Stimulated activated CD8-positive, alpha-beta memory T cell treated with anti-CD3 and anti-CD28 coated beads, Interleukin-4, amount 100 ng/mL, for 4 hours (primary cell): ENCODE measurements at places on chromosomes 2 and 18.

DNA sequence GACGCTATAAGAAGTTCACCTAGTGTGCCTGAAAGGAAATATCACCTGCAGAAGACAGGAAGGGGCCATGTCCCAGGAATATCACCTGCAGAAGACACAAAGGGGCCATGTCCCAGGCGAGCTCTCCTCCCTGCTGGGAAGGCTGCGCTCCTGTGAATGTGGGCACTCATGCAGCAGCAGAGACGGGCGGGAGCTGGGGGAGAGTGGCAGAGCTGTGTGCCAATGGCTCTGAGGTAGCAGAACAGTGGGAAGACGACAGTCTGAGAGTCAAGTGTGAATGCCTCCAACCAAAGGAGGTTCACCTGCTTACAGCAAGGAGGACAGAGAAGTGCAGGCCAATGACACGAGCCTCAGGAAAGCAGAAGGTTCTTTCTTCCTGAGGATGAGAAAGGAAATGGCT is 117.9 kb upstream of the SALL3 start:
- no peak for DNase-seq

- DNase-seq, result no peak
These were observed 88.9 kb downstream of the MBP start for GRCh38 chr18:77043541-77044280.

DNA sequence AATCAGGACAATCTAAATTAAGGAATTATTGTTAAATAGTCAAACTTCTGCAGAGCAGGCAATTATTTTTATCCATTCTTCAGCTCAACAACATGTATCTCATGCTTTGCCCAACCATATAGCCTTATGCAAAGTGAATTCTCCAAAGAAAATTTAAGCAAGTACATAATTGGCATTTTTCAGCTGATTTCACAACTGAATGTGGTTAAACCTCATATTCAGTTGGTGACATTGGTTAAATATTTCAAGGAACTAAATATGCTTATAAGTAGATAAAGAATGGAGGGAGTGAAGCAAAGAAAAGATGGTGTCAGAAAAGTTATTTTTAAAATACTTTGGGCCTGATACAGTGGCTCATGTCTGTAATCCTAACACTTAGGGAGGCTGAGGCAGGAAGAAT is 816.2 kb downstream of the NRXN1 start:
- no peak for DNase-seq

DNA sequence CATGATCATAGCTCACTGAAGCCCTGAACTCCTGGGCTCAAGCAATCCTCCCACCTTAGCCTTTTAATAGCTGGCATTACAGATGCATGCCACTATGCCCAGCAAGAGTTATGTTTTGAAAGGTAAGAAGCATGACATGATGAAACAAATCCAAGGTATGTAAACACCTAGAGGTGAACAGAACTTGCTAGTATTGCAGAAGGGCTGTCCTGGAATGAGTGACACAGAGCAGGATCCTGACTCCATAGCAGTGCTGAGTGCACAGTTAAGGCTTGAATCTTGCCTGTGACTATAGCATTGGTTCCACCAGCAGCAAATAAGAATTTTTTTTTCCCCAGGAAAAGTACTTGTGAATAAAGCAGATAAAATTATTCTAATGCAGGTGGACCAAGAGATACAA is 309.5 kb downstream of the PIK3C3 start:
- DNase-seq, result no peak

DNA sequence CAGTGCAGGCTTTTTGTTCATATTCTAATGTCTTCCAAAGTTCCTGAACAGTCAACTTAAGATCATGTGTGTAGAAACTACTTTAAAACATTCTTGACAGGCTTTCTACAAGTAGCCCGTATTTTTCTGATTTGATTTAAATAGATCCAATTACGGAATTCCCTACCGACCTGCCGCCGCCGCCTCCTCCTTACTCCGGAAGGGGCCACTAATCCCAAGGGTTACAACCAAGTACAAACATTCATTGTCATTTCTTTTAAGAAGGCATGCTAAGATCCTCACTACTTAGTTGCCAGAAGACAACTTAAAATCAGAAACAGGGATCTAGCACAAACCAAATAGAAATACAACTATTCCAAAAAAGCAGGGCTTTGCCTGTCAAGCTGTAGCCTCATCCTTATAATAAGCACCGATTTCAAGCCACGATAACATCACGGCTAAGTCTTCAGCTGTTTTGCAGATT is 784 bp downstream of the WDR33 start:
- no peak for DNase-seq

- no peak for DNase-seq
These were observed 1563.1 kb downstream of the LRP1B start for GRCh38 chr2:140567734-140568133.

GRCh38 chr18:45654677-45655076 is 39.4 kb downstream of the SLC14A2 start:
- no peak for DNase-seq

GRCh38 chr2:25000036-25000435 is 28.3 kb upstream of the DNAJC27 start:
- DNase-seq, result no peak

- DNase-seq, result no peak
These were observed 334.5 kb downstream of the PIK3C3 start for GRCh38 chr18:42289526-42289925.

- no peak for DNase-seq
These were observed 29.6 kb downstream of the M1AP start for GRCh38 chr2:74618410-74619083.

- DNase-seq, result no peak
These were observed 2.1 kb downstream of the RNF149 start for GRCh38 chr2:101306410-101306809.

GRCh38 chr2:236309669-236310029 is 45.4 kb upstream of the ASB18 start:
- DNase-seq, result no peak

DNA sequence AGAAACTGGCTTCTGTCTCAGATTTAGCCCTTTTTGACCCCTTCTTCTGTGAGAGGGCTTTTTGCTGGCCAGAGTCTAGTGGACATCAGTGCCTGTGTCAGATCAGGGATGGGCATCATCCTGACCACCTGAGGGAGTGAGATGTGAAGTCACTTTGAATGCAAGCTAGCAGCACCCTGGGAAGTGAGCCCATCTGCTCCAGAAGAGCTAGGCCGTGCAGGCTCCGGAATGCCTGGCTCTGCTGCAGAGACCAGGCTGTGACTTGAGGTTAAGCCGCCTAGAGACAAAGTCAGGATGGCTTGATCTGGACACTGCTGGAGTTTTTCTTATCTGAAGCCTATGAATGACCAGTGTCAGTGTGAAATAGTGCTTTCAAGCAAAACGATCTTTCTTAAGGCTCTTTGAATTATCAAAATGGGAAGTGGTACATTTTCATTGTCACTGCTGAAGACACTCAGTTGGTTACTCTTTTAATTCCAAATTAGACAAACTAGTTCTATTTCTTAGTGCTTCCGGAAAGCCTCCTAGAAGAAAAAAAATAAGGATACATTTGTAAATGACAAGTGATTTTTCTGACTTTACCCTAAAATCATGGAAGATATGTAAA is 20.8 kb downstream of the DGUOK start:
- no peak for DNase-seq

GRCh38 chr2:63628403-63628942 is 39.7 kb downstream of the MDH1 start:
- no peak for DNase-seq

- no peak for DNase-seq
These were observed 1.1 kb upstream of the CDH2 start for GRCh38 chr18:28177828-28178635.

GRCh38 chr2:54635554-54636152 is 87.8 kb upstream of the EML6 start:
- no peak for DNase-seq

DNA sequence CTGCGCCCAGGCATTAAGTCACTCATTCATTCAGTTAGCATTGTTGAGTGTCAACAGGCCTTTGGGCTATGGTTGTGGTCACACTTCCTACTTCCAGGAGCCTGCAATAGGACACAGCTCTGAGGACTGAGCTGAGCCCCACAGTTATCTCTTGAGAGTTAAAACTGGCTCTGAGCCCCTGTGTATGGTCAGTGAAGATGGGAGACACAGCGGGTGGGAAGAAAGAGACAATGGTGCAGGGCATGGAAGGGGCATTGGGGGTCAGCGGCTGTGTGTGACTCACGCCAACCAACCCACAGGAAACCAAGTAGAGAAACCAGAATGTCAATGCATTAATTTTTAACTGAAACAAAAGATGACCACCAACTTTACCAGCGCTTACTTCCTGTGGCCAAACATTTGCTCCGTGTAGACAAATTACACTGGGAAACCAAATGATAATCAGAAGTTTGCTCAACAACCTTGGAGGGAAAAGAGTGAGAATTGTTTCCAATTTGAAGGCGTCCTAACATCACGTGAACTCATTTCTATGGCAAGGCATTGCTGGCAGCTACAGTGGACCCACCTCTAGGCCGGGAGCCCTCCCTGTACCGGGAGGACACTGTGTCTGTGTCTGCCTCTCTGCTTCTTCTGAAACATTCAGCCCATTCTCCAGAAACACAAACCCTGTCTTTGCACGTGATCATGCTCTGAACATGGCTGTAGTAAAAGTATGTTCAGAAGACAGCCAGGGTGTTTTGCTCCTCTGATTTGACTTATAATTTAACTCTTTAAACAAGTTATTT is 212.0 kb upstream of the ID2 start:
- DNase-seq, result no peak

DNA sequence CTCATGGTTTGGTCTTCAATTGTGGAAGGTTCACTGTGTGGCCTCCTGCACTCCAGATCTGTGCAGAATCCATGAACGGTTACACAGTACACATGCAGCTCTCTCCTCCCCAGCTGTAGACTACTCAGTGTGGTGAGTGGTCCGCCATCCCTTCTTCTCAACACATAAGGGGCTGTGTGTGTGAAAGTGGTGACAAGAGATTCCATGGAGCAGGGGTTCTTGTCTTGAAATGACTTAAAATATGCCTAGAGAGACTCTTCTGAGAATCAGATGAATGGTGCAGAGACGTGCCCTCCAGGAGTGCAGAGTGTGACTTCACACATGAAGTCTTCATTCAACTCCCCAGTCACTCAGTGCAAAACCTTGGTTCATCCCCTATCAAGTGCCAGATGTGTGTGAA is 151.0 kb upstream of the COPS8 start:
- no peak for DNase-seq

- DNase-seq, result no peak
These were observed 112.0 kb upstream of the PKDCC start for GRCh38 chr2:41935825-41936224.

DNA sequence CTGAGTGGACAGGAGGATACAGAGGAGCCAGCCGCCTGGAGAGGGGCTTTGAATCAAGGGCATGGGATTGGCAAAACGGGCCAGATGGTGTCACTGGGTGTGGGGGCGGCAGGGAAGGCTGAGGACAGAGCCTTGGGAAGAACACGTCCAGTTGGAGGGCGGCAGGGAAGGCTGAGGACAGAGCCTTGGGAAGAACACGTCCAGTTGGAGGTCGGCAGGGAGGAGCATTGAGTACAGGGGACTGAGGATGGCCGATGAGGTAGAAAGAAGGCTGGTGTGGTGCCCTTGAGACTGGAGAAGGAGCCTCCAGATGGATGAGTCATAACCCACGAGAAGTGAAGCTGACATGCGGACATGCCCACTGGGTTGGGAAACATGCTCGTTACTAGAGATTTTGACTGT is 4.5 kb downstream of the HES6 start:
- DNase-seq, result no peak

DNA sequence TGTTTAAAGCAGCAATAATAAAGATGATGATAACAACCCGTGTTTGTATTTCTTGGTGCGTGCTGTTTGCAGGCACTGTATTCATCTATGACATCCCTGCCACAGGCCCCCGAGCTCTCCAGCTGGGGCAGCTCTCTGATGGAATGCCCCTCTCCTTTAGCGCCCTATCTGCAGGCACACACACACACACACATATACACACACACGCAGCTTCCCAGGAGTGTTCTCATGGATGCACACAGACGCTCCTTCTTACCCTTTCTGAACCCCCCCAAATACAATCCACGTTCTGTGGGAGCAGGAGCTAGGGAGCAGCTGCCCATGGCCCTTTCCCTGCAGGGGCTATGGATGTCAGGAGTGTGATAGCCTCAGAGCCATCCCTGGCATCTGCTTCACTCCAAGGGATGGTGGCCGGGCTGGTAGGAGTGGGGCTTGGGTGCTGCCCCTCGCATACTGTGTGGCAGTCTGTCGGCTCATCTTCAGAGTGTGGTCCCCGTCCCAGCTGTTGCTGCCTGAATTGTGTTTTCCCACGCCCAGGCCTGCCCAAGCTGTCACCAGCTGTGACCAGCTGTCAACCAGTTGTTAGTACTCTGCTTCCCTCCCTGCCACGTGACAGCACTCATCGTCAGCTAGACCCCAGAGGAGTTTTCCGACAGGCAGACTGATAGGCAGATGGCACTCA is 50.8 kb upstream of the MYCN start:
- DNase-seq, result no peak

- no peak for DNase-seq
These were observed 80.7 kb downstream of the PTPN2 start for GRCh38 chr18:12803069-12803936.

DNA sequence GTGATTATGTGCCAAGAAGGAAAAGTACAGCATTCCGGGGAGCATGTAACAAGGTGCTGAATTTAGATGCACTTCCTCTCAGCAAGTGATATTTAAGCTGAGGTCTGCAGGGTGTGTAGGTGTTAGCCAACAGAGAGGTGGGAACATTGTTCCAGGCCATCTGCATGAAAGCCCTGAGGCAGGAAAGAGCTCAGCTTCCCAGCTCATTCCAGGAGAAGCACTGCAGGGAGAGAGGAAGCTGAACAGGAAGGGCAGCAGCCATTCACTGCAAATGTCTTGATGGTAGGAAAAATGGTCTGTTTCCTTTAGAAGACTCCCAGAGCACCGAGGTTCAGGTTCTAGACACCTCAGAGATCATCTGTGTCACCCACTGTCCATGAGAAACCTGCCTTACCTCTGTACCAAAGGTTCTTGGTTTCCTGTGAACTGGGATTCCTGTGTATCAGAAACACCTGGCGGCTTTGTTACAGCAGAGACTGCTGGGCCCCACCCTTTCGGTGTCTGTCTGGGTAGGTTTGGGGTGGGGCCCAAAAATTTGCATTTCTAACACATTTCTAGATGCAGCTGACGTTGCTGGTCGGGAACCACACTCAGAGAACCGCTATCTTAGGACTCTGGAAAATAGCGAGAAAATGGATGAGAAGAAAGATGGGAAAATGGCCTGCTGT is 84.0 kb downstream of the RTN4 start:
- DNase-seq, result no peak

DNA sequence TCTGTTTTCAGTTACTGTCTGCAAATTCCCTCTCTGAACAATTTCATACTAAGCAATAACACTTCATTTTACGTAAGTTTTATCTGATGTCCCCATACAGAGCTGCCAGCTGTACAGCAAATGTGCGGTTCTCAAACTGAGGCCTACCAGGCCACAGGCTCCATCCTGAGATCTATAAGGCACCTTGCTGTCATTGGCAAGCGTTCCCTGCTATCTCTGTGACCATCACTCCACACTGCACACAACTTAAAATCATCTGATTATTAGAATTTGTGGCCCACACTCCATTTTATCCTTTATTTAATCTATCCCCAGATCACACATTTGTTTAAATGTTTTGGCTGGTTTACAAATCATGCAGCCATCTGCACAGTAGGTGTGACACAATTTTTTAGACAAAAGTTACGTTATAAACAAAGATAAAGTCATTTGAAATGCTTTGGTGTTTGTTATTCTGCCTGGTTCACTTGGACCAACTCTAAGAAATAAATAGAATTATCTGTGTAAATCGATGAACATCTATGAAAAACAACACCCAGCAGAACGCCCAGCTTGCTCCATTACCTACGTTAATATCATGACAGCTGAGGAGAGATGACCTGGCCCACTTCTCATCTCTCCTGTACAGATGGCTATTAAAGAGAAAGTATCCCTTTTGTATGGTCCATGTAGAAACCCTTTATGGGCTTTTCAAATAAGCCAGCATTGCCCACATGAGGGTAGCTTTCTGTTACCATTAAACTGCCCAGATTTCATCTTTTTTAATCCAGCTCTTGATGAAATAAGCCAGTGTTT is 162.4 kb downstream of the ZNF521 start:
- no peak for DNase-seq
